Stimulated activated CD4-positive, alpha-beta T cell treated with anti-CD3 and anti-CD28 coated beads, TNF-alpha, amount 100 ng/mL, for 24 hours (primary cell): ENCODE measurements at places on chromosomes 12 and 14.
A peak's percentile ranks its signal among the peaks of the same experiment; 100 is the strongest.

- DNase-seq: no peak
Observed at GRCh38 chr12:40575987-40576386, 116.3 kb upstream of the CNTN1 start.

DNA sequence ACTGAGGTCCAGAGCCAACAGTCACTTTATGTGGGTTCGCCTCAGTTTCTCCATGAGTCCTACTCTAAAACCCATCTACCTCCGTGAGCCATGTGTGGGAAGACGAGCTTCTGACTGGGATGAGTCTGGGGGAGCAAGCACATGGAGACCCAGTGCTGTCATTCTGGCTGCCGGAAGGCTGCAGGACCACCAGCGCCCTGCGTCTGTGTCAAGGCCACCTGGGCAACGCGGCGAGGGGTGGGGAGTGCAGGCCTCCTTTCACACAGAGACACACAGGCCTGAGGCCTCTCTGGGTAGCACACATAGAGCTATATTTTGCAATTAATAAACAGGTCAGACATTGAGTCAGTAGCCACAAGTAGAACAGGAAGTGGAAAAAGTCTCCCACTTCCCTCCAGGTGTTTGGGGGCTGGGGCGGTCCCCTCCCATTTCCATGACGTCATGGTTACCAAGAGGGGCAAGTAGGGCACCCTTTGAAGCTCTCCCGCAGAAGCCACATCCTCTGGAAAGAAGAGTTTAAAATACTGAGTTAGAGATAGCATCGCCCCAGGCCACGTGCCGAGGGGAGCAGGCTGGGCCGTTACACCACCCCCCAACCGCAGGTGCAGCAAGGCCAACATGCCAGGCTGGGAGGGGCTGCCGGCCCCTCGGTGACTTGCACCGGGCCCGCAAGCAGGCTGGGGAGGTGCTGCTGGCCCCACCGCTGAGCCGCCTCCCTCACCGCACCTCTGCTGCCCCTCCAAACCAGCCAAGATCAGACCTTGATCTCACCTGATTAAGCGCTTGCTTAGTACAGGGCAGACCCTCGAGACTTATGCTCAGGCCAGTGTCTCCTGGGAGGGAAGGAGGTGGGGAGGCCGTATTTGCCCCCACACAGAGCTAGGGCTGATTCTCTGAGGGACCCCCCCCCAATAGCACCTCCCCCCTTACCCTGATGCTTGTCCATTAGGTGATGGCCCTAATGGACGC is 32.7 kb downstream of the DAD1 start:
- peak; percentile 96 for DNase-seq

DNA sequence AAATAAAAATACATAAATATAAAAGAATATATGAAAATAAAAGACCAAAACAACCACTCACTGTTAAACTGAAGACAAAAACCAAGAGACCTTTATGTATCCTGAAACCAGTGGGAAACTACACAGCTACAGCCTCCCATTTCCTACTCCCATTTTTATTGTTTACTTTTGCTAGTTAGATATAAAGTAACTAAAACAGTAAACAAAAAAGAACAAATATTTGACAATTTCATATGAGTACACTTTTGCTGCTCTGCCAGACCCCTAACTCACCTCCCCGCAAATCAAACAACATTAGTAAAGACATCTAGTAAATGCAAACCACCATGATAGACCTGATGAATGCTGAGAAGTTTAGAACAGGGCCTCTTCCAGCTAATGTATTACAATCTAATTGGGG is 97.1 kb downstream of the BCL2L14 start:
- no peak for DNase-seq

GRCh38 chr14:51978681-51979085 is 10.7 kb upstream of the RTRAF start:
- DNase-seq: no peak

GRCh38 chr14:20610002-20610765 is 19.0 kb upstream of the RNASE12 start:
- DNase-seq: peak; percentile 65

- no peak for DNase-seq
Observed at GRCh38 chr14:55645145-55645544, 65.1 kb downstream of the KTN1 start.

DNA sequence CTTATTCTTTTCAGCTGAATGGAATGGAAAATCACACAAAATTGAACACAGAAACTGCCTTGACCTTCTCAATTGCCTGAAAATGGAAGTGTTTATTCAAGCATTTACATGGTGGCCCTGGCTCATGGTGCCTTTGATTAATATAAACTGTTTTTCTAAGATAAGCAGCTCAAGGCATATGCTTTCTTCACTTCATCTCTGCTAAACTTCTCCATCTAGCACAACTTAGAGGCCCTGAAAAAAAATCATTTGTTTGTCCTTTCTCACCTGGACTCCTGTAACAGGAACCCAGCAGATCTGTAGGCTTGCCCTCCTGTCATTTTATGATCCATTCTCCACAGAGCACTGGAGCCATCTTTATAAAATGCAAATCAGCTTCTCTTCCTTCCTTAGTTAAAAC is 117.5 kb upstream of the KRR1 start:
- DNase-seq: no peak

DNA sequence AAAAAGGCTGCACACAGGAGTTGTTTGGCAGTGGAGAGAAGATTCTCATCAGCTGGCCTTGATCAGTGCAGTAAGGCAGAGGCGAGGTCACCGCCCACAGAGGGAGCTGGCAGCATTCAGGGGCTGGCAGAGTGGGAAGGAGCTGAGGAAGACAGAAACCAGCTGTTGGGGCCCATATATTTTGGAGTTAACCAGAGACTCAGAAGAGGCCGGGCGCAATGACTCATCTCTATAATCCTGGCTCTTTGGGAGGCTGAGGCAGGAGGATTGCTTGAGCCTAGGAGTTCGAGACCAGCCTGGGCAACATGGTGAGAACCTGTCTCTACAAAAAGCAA is 17.7 kb downstream of the SMCO2 start:
- DNase-seq: no peak

- no peak for DNase-seq
Observed at GRCh38 chr12:120901818-120902217, 2.3 kb downstream of the SPPL3 start.

DNA sequence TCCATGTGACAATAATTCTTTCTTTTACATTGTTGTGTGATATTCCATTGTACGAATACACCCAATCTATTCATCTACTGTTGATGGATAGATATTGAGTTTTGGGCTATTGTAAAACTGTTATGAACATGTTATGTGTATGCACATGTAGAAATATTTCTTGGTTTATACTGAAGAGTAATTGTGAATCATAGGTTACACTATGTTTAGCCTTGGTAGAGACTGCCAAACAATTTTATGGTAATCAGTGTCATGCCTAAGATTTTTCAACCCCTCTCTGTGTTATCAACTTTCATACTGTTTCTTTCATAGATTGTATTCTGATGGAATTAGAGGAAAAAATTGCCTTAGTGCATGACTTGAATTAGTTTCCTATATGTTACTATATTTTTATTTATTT is 39.5 kb downstream of the FRMD6 start:
- no peak for DNase-seq

DNA sequence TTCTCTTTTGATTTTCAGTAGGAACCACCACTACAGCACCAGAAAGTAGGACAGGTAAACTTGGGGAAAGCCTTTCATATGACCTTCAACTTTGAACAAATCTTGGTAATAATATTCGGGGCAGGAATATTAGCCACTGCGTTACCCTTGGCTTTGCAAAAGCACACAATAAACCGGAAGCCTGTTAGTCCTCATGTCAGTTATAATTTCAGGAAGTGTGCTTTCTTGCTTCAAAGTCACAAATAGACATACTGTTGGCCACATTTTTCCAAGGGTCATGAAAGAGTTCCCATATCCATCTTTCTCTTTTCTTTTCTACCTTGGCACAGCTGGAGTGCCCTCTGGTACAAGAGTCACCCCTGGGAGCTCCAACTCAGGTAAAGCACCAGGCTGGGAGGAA is 167.2 kb upstream of the CNTN1 start:
- no peak for DNase-seq

GRCh38 chr12:116773276-116773731 is 35.2 kb downstream of the RNFT2 start:
- no peak for DNase-seq

GRCh38 chr14:64329149-64329548 is 35.0 kb upstream of the ESR2 start:
- DNase-seq: no peak

DNA sequence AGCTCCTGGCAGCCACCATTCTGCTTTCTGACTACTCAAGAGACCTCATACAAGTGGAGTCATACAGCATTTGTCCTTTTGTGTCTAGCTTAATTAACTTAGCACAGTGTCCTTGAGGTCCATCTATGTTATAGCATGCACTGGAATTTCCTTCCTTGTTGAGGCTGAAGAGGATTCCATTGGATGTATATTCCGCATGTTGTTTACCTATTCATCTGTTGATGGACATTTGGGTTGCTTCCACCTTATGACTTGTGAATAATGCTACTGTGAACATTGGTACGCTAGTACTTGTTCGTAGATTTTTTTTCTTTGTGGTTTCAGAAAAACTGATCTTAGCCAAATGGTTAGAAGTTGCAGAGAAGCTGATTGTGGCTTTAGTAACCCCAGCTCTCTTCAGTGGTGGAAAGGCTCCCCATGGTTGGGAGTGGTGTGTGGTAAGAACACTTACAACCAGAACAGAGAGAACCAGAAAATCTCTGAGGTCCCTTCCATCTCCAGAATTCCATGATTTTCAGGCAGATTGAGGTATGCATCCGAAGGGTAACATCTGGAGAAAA is 118.4 kb downstream of the SAMD4A start:
- DNase-seq: no peak

DNA sequence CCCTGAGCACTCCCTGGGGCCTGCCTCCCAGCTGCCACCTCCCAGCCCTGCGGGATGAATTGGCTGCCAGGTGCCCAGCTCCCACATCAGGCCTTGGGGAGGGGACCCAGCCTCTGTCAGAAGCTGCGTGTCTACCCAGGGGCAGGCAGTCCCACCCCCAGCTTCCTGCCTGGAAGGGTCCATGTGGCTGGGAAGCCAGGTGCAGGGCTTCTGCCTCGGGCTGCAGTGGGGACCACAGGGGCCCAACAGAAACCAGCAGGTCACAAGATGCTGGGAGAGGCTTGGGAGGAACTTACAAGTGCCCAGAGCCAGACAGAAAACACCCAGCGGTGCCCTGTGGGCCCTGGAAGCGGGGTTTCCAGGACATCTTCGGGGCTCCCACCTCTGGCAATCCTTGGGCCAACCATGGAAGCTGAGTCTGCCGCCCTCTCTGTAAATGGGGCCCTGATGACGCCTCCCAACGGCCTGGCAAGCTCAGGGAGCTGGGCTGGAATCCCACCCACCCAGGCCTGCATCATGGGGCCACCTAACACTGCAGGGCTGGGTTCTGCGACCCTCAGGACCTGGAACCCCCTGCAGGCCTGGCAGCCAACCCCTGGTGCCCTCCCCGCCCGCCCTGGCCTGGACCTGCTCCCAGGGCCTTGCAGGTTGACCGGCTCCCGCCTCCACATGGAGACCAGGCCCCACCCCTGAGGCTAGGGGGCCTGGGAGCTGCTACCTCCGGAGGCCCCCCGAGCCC is 36.6 kb downstream of the CCNK start:
- DNase-seq: no peak

GRCh38 chr12:25828188-25828587 is 130.3 kb upstream of the RASSF8 start:
- DNase-seq: no peak

GRCh38 chr12:13326076-13326475 is 129.6 kb downstream of the EMP1 start:
- DNase-seq: no peak

- no peak for DNase-seq
Observed at GRCh38 chr14:69941768-69942742, 62.8 kb downstream of the SMOC1 start.

- DNase-seq: no peak
Observed at GRCh38 chr12:115801871-115802270, 475.6 kb downstream of the MED13L start.

DNA sequence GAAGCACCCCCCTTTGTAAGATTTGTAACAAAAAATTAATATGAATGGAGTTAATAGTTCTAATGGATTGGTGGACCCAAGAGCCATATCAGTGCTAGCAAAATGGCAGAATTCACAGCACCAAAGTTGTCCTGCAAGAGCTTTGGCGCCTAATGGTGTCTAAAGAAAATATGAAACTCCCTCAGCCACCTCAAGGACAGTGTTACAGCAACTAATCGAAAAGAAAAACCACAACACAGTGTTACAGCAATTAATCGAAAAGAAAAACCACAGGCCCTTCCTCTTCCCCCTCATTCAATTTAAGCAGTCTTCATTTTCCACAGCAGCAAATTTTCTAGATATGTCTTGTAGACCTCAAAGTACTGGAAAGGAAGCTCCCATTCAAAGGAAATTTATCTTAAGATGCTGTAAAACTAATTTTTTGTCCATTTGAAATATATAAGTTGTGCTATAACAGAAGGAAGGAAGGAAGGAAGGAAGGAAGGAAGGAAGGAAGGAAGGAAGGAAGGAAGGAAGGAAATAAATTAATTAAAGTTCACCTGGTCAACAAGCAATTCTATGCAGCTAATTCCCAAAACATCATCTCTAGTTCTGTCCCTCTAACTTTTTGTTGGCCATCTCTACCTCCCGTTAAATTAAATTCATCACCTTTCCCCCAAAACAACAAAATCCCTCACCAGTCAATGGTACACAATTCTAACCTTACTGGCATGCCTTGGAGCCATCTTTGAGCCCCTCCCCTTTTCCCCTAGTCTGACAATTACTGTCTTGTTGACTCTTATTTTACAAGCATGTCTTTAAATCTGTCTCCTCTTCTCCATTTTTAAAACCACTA is 17.4 kb downstream of the LRP6 start:
- DNase-seq: no peak

GRCh38 chr14:54480830-54481562 is 7.8 kb downstream of the GMFB start:
- DNase-seq: no peak

- no peak for DNase-seq
Observed at GRCh38 chr12:126191031-126191891, 1126.0 kb downstream of the AACS start.

DNA sequence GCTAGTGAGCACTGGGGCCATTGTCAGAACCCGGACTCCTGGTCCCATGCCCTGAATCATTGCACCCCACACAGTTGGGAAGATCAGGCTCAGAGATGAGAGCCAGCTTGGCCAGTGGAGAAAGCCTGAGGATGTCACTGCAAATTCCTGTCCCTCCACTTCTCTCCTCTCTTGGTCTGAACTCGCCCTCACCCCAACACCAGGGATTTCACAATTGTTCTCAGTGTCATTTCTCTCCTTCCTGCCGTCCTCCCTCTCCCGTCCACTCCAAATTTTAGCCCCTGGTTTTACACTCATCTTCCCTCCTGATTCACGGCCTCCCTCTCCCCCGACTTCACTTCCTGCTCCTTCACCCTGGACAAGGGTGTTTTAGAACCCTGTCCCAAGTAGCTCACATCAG is 11.1 kb downstream of the KRT75 start:
- no peak for DNase-seq

- no peak for DNase-seq
Observed at GRCh38 chr12:6807170-6807569, 14.5 kb upstream of the GPR162 start.

GRCh38 chr14:94960285-94961001 is 190.5 kb upstream of the GSC start:
- DNase-seq: no peak
